Esophagus mucosa (tissue), 1 donor: ENCODE measurements at places on chromosomes 13 and 19.

- no peak for ATAC-seq
Observed at GRCh38 chr13:105670179-105670990, 865.1 kb downstream of the EFNB2 start.

GRCh38 chr19:17306285-17306714 lies 628 bp downstream of the MRPL34 start:
- no peak for ATAC-seq

GRCh38 chr13:39417643-39418042 lies 185.3 kb downstream of the LHFPL6 start:
- ATAC-seq = no peak

GRCh38 chr13:59890054-59890453 lies 273.7 kb downstream of the DIAPH3 start:
- no peak for ATAC-seq

- peak; percentile 51 for ATAC-seq
Observed at GRCh38 chr13:26971990-26972887, 199.4 kb downstream of the USP12 start.

DNA sequence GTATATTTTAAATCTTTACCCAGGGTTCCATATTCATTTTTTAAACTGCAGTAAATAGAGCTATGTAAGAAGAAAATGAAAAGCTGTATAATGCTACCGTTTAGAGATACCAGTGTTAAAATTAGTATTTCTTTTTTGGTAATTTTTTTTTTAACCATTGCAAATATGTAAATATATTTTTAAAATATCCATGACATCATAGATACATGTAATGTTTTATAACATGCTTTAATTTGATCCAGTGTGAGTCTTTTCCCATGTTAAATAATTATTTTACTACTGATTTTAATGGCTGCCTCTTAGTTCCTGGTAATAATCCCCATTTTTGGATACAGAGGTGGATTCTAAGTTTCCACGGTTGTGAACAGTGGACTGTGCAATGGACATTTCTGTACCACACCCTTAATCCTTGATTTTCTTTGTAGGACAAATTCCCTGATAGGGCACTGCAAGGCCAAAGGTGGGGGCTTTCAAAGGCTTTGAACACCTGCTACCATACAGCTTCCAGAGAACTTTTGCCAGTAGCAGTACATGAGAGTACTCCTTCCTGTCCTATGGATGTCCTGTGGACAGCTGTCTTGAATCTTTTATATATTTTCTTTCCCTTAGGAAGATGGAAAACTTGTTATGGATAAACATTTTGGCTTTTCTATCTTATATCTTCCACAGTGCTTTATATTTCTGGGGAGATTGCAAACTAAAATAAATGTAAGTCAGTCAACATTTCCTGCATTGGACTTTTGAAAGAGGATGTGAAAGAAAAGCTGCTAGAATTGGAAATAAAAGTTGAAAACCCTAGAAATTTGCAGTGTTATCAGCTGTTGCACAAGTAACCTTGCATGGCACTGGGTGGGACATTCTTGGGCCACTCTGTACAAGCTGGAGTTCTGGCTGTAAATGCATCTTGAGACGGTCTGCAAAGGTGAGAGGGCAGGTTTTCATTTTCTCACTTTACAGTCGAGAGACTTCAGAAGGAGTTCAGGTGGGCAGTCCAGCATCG lies 46.8 kb downstream of the ARHGEF7 start:
- ATAC-seq = no peak

DNA sequence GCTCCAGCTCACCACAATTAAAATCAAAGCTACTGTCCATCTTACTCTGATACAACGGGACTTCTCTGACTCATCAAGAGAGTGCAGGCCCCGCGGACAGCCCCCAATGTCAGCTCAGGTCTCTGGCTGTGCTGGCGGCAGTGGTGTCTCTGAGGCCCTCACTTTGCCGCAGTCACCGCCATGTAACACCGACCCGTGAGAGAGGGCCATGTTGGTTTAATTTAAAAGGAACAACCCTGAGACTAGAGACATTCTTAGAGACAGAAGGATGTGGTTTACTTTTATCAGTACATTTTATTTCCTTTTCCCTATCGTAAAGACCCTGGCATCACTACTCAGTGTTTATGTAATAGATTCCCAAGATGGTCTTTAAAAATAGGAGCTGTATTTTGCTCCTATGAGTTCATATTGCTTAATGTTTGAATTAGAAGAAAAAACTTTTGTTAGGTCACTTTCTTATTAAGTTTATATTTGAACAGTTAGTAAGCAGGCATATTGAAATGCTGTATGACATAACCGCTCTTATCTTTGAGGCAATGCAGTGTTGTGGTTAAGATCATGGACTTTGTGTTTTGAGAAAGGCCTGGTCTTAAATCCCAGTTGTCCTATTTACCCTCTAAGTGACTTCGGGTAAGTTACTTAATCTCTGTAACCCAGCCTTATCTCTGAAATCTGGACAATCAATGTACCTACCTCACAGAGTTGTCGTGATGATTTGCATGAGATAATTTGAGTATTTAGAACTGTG lies 23.4 kb downstream of the DGKH start:
- ATAC-seq = no peak

DNA sequence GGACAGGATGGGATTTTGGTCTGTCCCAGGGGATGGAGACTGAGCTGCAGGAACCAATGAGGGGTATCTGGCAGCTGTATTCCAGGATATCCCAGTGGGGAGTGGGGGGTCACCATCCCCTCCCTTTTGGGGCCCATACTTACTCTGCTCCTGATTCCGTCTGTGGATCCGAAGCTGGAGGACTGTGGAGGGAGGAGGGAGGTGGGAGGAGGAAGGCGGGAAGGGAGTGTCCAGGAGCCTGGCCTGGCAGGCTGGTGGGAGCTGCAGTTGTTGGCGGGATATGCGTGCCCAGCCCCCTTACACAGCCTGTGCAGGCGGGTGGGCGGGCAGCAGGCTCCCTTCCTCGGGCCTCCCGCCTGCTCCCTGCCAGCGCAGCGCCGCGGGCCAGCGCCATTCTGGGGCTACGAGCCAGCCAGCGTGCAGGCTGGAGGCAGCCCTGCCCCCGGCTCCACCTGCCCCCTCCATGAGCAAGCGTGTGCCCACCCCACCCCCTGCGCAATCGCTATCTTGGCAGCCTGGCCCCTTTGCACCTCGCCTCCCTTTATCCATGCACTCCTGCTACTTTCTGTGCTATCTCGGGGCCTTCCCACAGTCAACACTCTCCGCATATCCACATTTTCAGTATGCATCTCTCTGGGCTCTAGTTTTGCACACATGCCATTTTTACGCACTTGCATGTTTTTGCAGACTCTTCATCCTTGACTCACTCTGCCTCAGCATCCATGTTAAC lies 2.8 kb downstream of the MAMSTR start:
- ATAC-seq = no peak

GRCh38 chr13:46170687-46171086 lies 11.3 kb downstream of the LCP1 start:
- no peak for ATAC-seq

- ATAC-seq = no peak
Observed at GRCh38 chr13:77016251-77016812, 10.6 kb downstream of the FBXL3 start.

GRCh38 chr13:95296326-95296925 lies 4.8 kb downstream of the ABCC4 start:
- ATAC-seq = no peak

DNA sequence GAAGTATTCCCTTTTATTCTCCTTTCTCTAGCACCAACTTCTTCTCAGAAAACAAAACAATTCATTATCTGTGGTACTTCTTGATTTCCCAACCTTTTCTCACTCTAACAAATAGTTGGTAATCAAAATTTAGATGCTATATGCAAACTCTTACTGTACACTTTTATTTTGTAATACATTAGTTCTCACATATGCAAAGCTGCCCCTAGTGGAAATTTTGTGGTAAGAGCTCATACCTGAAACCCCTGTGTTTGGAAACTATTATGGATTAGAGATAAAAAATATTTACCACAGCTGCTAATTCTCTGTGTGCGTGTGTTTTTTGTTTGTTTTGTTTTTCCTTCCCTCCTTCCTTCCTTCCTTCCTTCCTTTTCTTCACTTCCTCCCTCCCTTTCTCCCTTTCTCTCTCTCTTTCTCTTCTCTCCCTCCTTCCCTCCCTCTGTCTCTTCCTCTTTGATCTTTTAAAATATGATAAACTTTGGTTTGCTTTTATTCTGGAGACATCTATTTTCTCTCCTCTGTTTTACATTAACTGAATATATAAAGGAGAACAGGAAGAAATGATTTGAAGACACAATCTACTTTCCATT lies 537.4 kb downstream of the SLITRK6 start:
- ATAC-seq = no peak

- no peak for ATAC-seq
Observed at GRCh38 chr19:19303411-19303810, 16.9 kb downstream of the SUGP1 start.

GRCh38 chr13:74299721-74300120 lies 165.5 kb upstream of the KLF12 start:
- ATAC-seq = no peak
